ENCODE measurements at places on chromosomes 6 and 20.

GRCh38 chr20:44203161-44203560, 7.4 kb downstream of the OSER1 start:
- no peak for DNase-seq

DNA sequence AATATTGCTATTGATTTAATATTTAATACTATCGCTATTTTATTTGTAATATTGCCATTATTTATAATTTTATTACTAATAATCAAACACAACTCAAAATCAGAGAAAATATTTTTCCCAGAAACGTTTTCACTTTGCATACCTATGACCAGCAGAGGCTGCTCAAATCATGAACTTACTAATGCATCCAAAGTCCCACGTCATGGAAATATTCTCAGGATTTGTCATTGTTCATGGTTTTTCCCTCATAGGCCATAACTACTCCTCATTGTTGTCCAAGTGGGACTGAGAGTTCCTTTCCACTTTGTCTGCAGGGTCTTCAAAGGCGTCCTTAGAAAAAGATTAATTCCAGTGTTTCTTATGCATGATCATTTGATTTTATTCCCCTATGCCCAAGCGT, 344.8 kb downstream of the THBS2 start:
- DNase-seq, result no peak

GRCh38 chr20:10745790-10746189, 72.0 kb upstream of the JAG1 start:
- no peak for DNase-seq

DNA sequence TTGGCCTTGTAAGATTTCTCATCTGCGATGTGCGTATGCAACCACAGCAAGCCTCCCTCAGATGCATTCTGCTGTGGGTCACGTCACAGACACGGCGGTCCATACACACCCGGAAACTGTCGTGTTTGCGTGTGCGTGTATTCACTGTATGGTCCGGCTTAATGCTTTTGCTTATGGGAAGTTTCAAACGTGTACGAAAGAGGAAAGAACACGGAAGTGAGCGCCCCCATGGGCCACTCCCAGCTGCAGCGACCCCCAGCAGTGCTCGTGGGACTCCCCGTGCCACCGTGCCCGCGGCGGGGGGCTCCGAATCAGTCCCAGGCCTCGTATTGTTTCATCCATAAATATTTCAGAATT, 10.2 kb downstream of the DLL1 start:
- DNase-seq, result no peak

DNA sequence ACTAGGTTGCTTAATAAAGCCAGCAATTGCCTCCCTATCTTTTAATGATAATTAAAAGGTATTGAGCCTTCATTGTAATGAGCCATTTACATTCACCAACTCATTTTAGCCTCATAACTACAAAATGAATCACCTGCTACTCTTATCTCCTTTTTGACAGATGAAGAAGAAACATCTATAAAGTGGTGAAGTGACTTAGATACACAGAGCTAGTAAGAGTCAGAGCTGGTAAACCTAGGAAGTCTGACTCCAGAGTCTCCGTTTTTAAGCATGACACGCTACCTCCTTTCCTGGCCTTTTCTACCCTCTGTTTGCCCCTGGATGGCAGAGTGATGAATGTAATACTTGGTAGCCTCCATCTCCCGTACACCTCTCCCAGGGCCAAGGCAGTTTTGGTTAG, 93.5 kb downstream of the SPTLC3 start:
- no peak for DNase-seq

DNA sequence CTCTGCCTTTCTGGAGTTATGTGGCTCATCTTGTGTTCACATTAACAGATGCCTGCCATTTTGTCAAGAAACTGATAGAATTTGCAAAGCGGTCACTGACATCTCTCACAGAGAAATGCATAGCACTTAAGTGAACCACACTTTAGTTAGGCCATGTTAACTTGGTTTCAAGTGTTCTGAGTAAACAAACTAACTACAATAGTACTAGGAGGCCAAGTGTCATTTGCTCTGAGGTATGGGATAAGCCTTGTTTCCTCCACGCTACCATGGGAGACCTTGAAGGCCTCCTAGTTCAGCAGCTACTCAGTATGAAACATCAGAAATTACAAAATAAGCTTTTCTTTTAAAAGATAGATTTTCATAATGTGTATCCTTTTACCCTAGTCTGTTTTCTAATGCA, 143.5 kb upstream of the MARCKS start:
- no peak for DNase-seq

GRCh38 chr20:36098364-36098763, 56.2 kb upstream of the EPB41L1 start:
- no peak for DNase-seq

GRCh38 chr6:11785415-11785773, 6.8 kb upstream of the ADTRP start:
- peak; percentile 31 for DNase-seq

- DNase-seq, result no peak
Observed at GRCh38 chr6:161035182-161035980, 43.8 kb downstream of the MAP3K4 start.

DNA sequence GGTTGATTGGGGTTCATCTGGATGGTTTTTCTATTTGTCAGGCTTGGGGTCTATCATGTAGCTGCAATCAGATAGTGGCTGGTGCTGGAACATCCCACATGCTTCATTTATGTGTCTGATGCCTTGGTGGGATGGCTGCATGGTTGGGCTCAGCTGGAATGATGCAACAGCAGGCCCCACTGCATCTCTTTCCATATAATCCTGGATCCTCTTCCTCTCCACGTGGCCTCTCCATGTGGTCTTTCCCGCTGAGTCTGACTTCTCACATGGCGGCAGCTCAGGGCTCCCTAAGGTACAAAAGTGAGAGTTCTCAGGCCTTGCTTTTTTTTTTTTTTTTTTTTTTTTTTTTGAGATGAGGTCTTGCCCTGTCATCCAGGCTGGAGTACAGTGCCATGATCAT, 65.0 kb upstream of the SUPT3H start:
- DNase-seq, result no peak

GRCh38 chr6:7992002-7992815, 72.0 kb downstream of the BLOC1S5 start:
- no peak for DNase-seq

GRCh38 chr6:41470029-41470330, 76.2 kb upstream of the FOXP4 start:
- DNase-seq, result peak; percentile 11
